ENCODE measurements at places on chromosomes 7 and 10.

- no peak for DNase-seq
These were observed 9.6 kb downstream of the SYPL1 start for GRCh38 chr7:106102387-106102966.

DNA sequence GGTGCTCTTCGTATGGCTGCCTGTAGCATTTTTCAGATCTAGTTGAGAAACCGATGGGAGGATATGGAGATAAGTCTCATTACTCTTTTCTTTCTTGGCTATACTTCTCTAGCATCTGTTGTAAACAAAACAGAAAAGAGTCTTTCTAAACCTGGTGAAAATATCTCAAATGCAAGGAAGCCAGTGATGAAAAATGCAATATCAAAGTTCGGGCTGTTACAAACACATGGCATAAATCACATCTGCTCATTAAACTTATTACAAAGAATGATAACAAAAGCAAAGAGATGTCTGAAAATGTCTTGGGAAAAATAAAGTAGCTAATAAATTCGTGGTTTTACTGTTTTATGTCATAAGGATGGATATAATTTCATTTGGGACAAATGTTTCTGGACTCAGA lies 71.8 kb upstream of the IGFBP3 start:
- no peak for DNase-seq

- DNase-seq: no peak
These were observed 240.7 kb downstream of the ANK3 start for GRCh38 chr10:60149003-60149402.

DNA sequence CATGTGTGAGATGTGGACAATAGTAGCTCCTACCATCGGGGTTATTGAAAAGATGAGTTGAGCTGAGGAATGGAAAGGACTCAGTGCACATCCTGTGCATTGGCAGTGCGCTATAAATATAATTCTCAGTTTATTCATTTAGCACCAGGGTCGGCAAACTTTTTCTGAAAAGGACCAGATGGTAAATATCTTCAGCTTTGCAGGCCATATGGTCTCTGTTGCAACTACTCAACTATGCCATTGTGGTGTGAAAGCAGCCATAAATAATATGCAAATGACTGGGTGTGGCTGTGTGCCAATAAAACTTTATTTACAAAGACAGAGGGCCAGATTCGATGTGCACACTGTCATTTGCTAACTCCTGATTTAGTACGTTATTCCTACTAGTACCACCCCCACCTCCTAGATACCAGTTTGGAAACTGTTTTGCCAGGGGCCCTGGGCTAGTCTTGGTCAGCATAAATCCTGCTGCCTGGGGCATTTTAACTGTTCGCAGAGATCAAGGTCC lies 422.9 kb upstream of the MKI67 start:
- no peak for DNase-seq

DNA sequence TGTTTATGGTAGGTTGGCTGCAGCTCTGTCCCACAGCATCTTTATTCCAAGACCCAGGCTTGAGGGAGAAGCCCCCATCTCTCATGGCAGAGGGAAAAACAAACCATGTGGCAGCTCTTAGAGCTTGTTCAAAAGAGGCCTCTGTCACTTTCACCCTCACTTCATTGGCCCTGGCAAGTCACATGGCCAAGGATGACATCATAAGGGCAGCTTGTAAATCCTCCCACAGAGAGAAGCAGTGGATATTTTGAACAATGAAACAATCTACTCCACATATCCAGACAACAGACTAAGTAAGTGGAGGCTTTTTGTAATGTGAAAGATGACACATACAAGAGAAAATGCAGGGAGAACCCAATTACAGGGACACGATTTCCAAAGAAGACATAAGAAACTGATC lies 108.1 kb downstream of the GRID1 start:
- no peak for DNase-seq

DNA sequence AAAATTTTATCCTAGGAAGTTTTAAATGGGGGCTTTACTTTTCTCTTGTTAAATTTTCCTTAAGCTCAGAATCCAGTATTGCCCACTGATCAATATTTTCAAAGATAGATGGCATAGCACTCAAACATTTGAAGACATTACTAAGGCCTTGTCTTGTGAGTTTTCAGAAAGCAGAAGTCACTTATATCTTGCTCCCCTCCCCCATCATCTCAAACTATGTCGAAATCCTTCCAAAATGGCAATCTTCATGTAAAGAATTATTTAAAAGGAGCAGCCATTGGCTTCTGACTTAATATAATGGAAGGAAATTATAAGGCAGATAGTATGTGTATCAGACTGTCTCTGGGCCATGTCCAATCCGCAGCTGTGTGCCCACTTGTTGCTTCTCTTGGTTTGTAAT lies 553.5 kb upstream of the C7orf33 start:
- DNase-seq: no peak

All from stimulated activated CD4-positive, alpha-beta T cell treated with anti-CD3 and anti-CD28 coated beads, Interleukin-1b, Interleukin-23, amount 100 ng/mL, for 24 hours (primary cell).